Urinary bladder (tissue), 4 donors: ENCODE measurements at places on chromosomes 4 and X. TPM values are rescaled to one million over a fixed set of nuclear protein-coding genes. Genes with fewer than 3 reads are reported as not detected.

DNA sequence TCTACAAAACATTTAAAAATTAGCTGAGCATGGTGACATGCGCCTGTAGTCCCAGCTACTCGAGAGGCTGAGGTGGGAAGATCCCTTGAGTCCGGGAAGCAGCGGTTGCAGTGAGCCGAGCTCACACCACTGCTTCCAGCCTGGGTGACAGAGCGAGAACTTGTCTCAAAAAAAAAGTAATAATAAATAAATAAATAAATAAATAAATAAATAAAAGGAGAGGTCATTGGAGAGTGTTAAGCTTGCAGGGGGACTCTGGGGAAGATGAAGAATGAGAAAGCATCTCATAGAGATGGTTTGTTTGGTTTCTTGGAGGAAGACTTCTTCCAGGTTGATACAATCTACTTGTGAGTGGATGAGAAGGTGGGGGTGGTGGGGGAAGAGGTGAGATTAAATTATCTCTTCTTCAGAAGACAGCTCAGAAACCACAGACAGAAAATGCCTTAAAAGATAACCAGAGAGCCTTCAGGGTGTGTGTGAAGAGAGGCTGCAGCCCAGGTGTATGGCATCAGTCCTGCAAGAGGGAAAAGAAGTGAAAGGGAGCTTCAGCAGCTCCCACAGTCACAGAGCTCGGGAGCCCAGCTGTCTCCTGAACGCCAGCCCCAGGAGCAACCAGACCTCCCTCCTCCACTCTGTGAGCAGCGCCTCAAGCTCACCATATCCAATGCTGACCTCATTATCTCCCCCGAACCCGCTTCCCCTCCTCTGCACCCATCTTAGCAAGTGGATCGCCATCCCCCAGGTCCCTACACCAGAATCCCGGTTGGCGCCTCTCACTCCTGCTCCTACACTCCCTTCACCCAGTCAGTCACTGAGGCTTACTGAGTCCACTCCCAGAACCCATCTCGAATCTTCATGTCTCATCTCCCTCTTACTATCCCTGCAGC is 48.2 kb downstream of the RBM47 start:
- no peak for DNase-seq

- no peak for DNase-seq
Measured at GRCh38 chr4:8332891-8333331, 63.4 kb downstream of the HTRA3 start.

DNA sequence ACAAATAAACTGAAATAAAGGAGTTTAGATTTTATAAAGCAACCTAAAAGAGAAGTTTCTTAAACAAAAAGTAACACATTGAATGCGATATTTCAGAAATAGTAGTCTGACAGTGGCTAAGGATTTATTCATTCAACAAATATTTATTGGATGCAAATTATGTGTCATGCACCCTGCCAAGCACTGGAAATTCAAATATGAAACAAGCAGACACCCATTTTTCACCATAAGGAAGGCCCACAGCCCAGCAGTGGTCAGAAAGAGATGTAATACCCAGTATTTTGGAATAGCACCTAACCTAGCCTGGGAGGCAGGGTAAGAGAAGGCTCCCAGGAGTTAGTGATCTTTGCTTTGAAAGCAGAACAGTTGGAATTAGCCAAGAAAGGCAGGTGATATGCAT is 855.1 kb upstream of the TENM3 start:
- no peak for DNase-seq

- DNase-seq, result no peak
Measured at GRCh38 chrX:124931241-124931640, 388.4 kb upstream of the TEX13C start.

GRCh38 chrX:107610667-107611066 is 17.6 kb upstream of the PRPS1 start:
- DNase-seq, result no peak

DNA sequence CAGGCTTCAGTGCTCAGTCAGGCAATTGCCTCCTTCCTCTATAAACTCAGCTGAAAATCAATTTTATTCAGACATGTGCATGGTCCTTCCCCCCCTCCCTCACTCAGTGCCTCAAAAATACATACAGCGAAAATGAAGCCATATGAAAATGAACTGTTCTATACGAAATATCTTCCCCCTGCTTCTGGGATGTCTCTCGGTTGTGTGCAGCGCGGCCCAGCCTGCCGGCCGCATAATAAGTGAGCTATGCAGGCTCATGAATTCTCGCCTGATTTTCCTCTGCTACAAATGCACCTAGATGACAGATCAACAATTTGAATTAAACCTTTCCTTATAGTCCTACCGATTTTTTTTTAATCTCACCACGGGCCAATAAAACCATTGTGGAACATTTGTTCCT is 252.9 kb downstream of the CRLF2 start:
- DNase-seq, result no peak

DNA sequence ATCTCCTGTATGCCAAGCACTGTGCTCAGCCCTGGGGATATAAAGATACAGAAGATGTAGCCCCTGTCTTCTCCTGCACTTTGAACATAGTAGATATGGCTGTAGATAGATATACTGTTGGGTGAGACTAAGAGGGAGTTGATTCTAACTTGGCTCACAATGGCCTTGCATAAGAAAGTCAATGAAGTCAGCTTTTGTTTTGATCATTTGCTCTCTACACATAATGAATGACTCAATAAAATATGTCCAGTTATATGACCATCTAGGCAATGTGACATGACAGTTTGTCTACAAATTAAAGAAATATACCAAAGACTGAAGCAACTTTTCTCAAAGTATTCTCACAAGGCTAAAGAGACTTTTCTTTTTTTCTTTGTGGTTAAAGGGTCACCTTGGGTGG is 147.6 kb upstream of the DIPK2B start:
- no peak for DNase-seq

NEIL3 gene
- total RNA-seq, result 9.6 TPM

CSAG2 gene
- total RNA-seq, result not detected

GAGE12E gene
- total RNA-seq, result not detected

NFKB1 gene
- total RNA-seq, result 38.4 TPM
